ENCODE measurements at places on chromosomes 12 and 14.

- DNase-seq = no peak
Observed at GRCh38 chr12:82182601-82183190, 175.5 kb downstream of the CCDC59 start.

- DNase-seq = no peak
Observed at GRCh38 chr14:103319422-103319821, 14.6 kb upstream of the EIF5 start.

- no peak for DNase-seq
Observed at GRCh38 chr14:47442211-47442610, 233.2 kb downstream of the MDGA2 start.

- no peak for DNase-seq
Observed at GRCh38 chr12:42912367-42912766, 322.8 kb upstream of the PRICKLE1 start.

- DNase-seq = no peak
Observed at GRCh38 chr14:103157969-103158368, 34.7 kb downstream of the TNFAIP2 start.

DNA sequence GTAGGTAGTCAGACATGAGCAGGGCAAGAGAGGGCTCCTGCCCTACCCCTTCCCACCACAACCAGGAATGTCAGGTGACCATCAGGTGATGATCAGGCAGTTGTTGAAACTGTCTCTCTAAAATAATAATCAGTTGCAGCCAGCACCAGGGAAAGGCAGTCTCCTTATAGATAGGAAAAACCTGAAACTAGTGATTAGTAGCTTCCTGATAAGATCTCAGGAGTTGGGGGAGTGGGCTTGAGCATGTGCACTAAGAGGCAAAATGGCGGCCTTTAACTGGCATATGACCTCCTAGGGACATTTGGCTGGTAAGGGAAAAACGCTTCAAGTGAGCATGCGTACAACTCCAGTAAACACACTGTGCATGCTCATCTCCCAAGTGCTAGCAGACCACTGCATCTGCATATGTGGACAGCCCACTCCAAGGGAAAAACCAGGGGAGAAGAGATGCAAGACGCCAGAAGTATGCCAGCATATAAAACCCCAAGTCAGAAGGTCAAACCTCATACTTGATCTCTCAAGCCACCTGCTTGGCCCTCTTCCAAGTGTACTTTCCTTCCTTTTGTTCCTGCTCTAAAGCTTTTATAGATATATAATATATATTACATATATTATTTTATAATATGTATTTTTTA is 37.1 kb downstream of the TGFB3 start:
- DNase-seq = no peak

DNA sequence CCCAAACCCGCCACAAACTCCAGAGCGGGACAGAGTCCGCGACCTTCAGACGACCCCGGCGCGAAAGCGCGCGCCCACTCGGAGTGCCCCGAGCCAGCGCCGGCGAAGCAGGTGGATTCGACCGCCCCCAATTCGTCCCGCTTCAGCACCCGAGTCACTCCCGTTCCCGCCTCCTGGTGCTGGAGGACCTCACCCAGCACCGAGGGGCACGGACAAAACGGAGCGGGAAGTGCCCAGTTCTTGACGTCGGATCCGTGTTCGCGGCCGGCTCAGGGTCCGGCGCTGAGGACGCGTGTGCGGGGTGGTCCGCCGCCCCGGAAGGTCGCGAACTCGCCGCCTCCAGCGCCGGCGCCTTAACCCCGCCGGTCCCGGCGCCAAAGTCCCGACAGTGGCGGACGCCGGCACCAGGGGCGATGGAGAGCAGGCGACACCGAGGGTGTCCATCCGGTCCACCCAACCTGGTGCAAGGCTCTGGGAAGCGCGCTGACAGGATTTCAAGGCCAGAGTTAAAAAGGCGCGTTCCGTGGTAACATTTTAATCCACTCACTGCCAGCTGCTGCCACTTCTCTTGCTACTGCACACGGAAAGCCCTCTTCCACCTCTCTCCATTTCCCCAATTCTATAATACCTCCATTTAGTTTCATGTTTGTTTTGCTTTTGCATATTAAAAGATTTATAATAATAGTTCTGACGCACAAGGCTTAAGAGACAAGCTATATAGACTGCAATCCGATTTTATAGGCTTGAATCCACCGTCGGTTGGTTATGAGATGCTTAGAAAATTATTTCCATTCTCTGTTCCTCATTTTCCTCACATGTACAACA is 240.0 kb upstream of the CPNE8 start:
- no peak for DNase-seq

GRCh38 chr12:3046441-3047200 is 30.6 kb upstream of the TSPAN9 start:
- no peak for DNase-seq

DNA sequence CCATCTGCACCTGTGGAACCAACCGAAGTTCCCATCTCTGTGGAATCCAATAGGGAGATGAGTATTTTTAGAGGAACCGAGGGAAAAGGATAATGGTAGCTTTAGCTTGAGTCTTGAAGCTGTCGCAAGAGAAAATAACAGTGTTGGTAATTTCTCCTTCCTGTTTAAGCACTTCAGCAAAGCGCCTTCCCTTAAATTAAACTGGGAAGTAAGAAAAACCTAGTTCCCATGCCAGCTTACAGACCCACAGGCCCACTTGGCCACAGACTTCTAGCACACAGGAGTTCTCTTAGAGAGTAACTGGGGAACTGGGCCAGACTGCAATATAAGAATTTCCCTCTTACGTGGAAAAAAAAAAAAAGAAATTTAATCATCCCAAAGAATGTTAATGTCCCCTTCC is 223.8 kb downstream of the EFCAB11 start:
- DNase-seq = no peak

DNA sequence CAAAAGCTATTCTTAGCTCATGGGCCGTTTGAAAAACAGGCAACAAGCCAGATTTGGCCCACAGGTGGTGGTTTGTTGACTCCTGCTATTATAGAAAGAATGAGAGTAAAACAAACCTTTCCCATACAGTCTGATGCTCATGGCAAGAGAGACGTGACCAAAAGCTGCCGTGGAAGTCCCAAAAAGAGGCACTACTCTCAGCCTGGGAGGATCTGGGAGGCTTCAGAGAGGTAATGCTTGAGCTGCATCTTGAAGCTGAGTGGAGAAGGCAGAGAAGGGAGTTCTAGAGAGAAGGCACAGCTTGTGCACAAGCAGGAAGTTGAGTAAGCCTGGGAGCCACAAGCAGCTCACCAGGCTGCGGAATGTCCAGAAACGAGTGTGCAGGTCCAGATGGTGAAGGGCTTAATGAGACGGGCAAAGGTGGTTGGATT is 9.6 kb downstream of the PLXNC1 start:
- DNase-seq = no peak

- no peak for DNase-seq
Observed at GRCh38 chr12:51845482-51845881, 3.0 kb downstream of the FIGNL2 start.

DNA sequence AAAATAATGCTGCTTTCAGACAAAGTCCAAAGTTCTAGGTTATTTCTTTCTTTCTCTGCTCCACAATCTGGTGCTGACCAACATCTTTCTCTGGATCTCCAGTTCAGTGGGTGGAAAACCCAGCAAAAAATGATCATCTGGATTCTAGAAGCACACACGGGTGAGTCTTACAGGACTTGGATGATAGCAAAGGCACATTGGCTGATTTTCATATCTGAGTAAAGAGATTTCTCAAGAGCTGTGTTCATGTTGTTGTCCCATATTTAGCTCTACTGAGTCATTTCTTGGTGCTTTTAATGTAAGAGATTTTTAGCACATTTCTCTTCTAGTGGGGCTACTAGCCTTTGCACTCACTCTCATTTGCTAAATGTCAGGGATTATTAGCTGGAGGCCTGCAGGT is 336.7 kb downstream of the GALC start:
- DNase-seq = peak; percentile 3

All from anterior cingulate cortex (tissue), 58 donors.